ENCODE measurements at places on chromosomes 11 and 22. TPM values are rescaled to one million over a fixed set of nuclear protein-coding genes. Genes with fewer than 3 reads are reported as not detected.

- no peak for DNase-seq
These were observed 18.8 kb upstream of the P4HA3 start for GRCh38 chr11:74330075-74330858.

GRCh38 chr11:8566613-8567210 lies 27.3 kb downstream of the STK33 start:
- no peak for DNase-seq

DNA sequence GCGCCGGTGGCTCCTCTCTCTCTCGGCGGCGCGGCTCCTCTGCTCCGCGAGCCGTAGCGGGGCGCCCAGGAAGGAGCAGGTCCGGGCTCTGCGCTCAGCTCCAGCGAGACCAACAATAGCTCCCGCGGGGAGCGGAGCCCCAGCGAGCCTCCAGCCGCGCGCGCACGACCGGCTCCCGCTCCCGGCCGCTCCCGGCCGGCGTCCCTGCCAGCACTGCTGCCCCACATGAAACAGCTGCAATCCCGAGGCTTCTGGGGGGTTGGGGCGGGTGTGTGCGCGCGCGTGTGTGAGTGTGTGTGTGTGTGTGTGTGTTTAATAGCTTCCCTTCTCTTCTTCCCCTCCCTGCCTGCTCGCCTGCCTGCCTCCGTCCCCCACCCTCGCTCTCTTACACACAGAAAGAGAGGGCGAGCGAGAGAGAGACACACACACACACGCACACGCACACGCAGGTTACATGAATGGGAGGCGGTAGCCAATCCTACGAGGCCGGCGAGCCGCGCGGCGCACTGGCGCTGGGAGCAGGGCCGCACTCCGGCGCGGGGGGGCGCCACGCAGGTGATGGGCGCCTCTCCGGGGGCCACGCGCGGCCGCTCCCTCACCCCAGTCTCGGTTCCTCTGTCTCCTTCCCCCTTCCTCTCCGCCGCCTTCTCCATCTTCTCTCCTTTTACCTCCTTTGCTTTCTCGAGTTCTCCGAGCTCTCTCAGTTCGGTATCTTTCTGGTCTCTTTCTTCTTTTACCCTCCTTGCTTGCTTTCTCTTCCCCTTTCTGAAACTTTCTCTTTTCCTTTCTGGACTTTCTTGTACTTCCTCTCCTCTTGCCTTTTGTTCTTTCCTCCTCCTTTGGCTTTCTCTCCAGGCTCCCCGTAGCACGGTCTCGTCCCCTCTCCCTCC lies at the start of gene TENM4:
Gene TENM4, minus strand, starts transcription at position 460 of the 890 bp plus-strand sequence. CDS start 371,086 bp downstream, outside the sequence.
- peak; percentile 73 for DNase-seq

Gene ZNHIT2
- 5.7 TPM for total RNA-seq

GRCh38 chr11:45393826-45394225 lies 107.7 kb upstream of the SYT13 start:
- no peak for DNase-seq

DNA sequence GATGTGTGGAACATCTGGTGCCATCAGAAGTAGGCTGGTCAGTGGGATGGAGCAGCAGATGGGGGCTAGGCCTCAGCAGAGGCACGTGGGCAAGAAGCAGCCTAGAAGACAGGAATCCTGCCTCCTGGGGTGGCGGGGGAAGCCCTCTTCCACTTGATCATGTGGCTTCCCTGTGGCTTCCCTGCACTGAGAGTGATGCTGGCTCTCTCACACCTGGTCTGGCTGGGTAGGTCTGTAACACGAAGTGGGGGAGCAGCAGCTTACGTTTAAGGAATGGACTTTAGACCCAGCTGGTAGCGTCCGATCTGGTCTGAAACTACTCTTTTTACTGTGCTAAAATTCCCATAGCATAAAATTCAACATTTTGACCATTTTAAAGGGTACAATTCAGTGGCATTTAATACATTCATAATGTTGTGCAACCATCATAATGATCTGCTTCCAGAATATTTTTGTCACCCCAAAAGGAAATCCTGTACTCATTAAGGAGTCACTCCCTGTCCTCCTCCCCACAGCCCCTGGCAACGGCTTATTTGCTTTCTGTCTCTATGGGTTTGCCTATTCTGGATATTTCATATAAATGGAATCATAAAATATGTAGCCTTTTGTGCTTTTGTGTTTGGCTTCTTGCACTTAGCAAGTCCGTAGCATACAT lies 21.7 kb downstream of the PTPN5 start:
- no peak for DNase-seq

DNA sequence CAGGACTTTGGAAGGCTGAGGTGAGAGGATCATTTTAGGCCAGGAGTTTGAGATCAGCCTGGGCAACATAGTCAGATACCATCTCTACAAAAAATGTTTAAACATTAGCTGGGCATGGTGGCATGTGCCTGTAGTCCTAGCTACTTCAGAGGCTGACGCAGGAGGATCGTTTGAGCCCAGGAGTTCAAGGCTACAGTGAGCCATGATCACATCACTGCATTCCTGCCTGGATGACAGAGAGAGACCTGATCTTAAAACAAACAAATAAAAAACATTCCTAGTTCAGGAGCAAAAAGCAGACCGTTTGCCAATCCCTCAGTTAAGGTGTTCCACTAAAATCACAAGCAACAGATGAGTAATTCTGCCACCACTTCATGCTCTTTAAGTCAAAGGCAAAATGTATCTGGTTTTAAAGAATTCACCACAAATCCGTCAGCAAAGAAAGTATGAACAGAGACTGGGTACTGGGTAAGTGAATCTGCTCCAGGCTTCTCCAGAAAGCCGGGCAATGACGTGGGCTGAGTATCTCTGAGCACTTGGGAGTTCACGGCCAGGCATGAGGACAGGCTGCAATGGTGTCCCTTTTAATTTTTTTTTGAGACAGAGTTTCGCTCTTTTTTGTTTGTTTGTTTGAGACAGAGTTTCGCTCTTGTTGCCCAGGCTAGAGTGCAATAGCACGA lies 19.5 kb downstream of the CLTCL1 start:
- no peak for DNase-seq

Gene CST6
- total RNA-seq = not detected

DNA sequence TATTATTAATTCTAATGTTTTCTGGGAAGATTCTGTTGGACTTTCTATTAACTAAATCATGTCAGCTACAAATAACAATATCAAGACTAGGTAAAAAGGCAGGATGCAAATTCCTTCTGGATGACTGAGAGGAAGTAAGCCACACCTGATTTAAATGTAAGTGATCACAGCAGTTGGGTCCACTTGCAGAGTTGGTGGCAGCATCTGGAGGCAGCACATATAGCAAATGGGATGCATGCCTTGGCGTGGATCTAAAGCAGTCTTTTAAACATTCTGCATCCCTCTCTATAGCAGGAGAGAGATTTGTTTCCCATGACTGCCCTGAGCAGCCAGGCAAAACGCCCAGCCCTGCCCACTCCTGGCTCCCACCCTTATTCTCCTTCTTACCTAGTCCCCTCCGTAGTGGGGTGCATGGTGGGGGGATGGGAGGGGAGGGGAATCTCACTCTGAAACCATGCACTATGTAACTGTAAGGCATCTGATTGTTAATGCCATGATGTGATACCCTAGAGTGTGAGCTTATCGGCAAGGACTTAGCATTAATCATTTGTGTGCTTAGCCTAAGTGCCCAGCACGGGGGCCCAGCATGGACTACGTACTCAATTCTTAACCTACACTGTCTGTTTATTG lies 130.3 kb downstream of the EFCAB6 start:
- DNase-seq = no peak

DNA sequence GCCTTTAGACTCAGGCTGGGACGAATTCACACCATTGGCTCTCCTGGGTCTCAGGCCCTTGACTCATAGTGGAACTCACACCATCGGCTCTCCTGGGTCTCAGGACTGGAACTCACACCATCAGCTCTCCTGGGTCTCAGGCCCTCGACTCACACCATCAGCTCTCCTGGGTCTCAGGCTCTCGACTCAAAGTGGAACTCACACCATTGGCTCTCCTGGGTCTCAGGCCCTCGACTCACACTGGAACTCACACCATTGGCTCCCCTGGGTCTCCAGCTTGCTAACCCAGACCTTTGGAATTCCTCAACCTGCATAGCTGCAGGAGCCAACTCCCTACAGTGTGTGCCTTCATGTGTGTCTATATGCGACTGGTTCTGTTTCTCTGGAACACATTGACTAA lies 56.7 kb downstream of the SHISAL1 start:
- no peak for DNase-seq

GRCh38 chr11:117072517-117073461 lies 25.4 kb downstream of the SIK3 start:
- DNase-seq = no peak

Gene SLC5A4
- total RNA-seq = not detected

Gene KRTAP5-1
- not detected for total RNA-seq

Gene TXN2
- 17.7 TPM for total RNA-seq

Data from uterus (tissue), 4 donors.